ENCODE measurements at places on chromosomes 7 and 10.

GRCh38 chr10:113000876-113001598 lies 51.0 kb downstream of the TCF7L2 start:
- no peak for DNase-seq
- H3K4me3 ChIP-seq = no peak overlapping the region
- no peaks in the 10 kb centered on the region for H3K4me1 ChIP-seq
- no peak overlapping the region for H3K27ac ChIP-seq
- H3K36me3 ChIP-seq = no peaks in the 10 kb centered on the region
- H3K27me3 ChIP-seq = peaks cover 81% of the 10 kb centered on the region

DNA sequence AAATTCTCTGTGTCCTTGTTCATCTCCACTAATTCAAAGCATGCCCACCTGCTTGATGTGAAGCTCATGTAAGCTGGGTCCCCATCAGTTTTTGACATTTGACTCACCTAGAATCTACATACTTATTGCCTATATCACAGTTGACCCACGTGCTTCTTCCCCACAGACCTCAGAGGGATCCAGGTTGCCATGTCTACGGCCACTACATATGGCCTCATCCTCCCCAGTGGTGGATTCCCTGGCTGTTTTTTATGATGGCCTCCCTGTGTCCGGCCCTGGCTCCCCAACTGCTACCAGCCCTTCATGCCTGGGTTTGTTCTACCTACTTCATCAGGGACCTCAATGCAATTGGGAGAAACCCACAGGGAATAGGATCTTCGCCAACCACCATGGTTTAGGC lies 187.4 kb upstream of the GDF10 start:
- H3K4me1 ChIP-seq = no peaks in the 10 kb centered on the region
- H3K36me3 ChIP-seq = no peaks in the 10 kb centered on the region

GRCh38 chr7:52639981-52640380 lies 395.5 kb upstream of the POM121L12 start:
- no peak overlapping the region for H3K27ac ChIP-seq
- H3K4me1 ChIP-seq = no peaks in the 10 kb centered on the region
- DNase-seq = no peak
- no peak overlapping the region for H3K4me3 ChIP-seq
- H3K36me3 ChIP-seq = no peaks in the 10 kb centered on the region
- H3K27me3 ChIP-seq = no peaks in the 10 kb centered on the region

DNA sequence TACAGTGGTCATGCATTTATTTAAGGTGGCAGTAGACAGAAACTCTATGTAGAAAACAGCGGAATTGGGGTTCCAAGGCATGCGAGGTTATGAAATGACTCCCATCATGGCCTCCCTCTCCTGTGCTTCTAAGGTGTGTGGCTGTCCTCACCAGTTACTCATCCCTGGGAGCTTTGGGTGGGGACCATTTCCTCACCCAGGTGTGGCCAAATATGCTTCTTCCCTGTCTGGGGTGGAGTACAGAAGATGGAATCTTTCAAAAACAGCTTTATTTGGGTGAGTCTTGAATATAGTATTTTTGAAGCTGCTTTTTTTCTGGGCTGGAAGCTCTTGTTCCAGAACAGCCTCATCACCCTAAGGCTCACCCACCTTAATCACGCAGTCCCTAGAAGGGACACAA lies 139.0 kb downstream of the NRF1 start:
- no peak overlapping the region for H3K27ac ChIP-seq
- DNase-seq = no peak
- H3K27me3 ChIP-seq = no peaks in the 10 kb centered on the region
- no peaks in the 10 kb centered on the region for H3K36me3 ChIP-seq
